Mesenteric fat pad (tissue), 1 donor: ENCODE measurements at places on chromosomes 16 and 17. TPM values are rescaled to one million over a fixed set of nuclear protein-coding genes. Genes with fewer than 3 reads are reported as not detected.

Gene CD79B
- 4.3 TPM for total RNA-seq

Gene APOBR
- total RNA-seq: 4.1 TPM

Gene NPIPB8
- total RNA-seq: 1.9 TPM

Gene DHRS7C
- total RNA-seq: not detected

Gene LRRC46
- total RNA-seq: not detected

Gene HOXB9
- total RNA-seq: 0.58 TPM

Gene KCNH6
- not detected for total RNA-seq

Gene ASGR2
- 3.3 TPM for total RNA-seq

Gene NKD1
- total RNA-seq: 2.4 TPM

Gene JUP
- 16.2 TPM for total RNA-seq

Gene NUDT16L1
- 19.4 TPM for total RNA-seq

Gene KRTAP29-1
- total RNA-seq: not detected

Gene SOST
- not detected for total RNA-seq

Gene KRTAP9-3
- not detected for total RNA-seq

Gene TP53TG3
- not detected for total RNA-seq

Gene DNASE1L2
- total RNA-seq: 0.39 TPM

Gene DDX19B
- 26.5 TPM for total RNA-seq

Gene TPPP3
- total RNA-seq: 4.8 TPM

Gene TP53TG3B
- not detected for total RNA-seq

Gene EXOC3L1
- total RNA-seq: 4.1 TPM
